Inflammatory macrophage treated with lipopolysaccharide for 1 hour (primary cell): ENCODE measurements at places on chromosomes 7 and 10.

GRCh38 chr10:46524472-46525176 is 31.8 kb downstream of the GPRIN2 start:
- DNase-seq = no peak

DNA sequence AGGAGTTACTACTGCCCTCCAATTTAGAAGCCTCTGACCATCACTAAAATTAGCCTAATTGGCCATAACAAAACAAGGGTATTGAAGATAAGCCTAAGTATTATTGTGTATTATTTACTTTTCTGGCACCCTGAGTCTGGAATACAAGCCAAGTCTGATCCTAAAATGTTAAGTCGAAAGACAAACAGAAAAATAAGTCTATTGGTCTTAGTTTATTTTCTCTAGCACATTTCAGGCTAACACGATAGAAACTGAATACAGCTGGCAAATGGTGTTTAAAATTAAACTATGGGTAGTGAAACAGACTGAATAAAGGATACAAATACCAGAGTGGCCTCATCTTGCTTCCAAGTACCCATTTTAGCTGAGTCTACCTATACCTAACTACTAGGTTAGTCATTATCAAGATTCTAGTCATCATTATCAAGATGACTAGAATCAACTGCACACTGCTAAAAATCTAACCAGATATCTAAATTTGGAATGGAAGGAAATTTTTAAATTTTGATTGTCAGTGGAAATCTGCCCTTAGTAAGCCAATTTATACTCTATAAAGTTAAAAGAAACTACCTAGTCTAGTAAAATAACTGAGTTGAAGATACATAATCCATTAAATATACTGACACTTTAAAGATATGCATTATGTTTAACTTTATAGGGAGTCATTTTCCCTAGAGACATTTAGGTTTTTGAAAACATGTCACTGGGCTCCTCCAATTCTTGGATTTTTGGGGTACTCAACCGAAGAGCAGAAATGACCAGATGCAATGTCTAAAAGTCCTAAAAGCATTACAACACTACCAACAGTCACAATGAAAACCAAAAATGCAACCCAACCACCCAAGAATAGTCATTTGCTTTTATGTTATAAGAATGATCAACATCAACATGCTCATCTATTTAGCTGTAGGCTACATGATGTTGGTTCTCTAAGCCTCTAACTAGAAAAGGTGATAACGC is 80.9 kb downstream of the NT5C2 start:
- no peak for DNase-seq

GRCh38 chr7:119748991-119749390 is 524.0 kb upstream of the KCND2 start:
- DNase-seq = no peak

GRCh38 chr7:27166531-27167505 is 1.5 kb upstream of the HOXA9 start:
- DNase-seq = no peak

DNA sequence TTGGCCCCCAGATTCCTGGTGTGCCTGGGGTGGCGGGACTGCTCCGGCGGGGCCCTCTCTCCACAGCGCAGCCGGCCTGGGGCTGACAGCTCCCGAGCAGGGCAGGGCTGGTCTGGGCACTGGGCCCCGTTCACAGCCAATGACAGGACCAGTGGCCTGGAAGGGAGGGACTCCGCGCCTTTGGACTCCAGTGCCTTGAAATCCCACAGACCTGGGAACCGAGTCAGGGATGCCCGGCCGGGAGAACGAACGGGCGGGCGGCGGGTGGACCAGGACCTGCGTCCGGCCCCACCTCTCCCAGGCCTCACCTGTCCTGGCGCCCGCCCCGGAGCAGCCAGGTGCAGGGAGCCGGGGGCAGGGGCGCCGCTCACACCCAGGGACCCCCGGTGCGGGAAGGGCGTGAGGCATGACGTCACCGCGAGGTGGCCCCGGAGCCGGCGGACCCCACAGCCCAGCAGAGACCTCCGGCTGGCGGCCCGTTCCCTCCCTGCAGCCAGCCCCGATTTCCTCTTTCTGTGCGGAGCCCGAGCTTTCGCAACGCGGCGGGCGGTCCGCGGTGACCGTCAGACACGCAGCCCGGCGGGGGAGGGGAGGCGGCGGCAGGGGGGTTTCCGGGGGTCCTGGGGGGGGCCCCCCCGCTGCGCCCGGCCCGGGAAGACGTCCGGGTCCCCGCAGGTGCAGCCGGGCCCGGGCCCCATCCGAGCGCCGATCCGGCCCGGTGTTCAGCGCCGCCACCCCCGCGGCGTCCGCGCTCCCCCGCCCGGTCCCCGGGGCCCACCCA is 743 bp downstream of the ADAP1 start:
- DNase-seq = peak; percentile 77

DNA sequence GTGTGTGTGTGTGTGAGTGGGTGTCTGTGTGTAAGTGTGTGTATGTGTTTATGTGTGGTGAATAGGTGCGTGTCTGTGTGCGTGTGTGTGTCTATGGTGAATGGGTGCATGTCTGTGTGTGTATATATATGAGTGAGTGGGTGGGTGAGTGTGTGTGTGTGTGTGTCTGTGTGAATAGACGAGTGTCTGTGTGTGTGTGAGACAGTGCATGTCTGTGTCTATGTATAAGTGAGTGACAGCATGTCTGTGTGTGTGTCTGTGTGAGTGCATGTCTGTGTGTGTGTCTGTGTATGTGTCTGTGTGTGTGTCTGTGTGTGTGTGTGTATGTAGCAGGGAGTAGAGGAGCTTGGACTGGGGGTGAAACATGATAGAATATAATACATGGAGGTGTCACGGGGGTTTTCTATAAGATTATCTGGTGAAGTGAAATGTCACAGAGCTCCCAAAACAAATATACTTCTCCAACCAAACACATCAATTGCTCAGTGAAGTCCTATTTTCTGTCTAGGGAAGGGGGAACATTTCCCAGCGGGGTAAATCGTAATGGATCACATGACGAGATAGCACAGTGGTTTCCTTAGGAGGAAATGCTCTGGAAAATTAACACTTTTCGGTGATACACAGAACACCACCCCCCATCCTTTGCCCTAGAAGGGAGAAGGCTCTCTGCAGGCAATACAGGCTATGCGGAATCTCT is 723.3 kb upstream of the CELF2 start:
- no peak for DNase-seq

DNA sequence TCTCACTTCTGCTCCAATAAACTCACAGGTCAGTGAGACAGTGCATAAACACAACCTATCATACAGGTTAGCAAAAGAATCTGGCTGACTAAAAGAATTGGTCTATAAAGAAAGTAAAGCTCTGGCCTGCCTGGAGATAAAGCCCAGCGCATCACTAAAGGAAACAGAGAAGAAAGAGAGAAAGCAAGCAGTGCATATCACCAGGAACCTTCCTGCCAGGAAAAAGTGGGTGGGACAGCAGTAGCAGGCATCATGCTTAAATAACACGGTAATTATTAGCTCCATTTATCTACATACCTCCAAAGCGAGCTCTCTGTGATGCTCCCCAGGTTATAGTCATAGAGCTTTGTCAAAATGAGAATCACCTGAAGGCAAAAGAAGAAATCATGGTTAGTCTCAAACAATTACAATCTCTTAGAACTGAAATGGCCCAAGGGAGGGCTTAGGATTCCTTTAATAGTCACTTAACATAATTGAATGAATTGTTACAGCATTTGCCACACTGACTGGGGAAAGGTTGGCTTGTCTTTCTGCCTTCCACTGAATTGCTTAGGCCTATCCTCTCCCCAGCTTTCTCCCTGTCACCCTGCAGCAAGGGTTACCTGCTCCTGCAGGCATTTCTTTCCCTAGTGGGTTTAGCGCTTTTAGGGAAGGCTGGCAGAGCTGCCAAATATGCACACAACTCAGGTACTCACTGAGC is 208.1 kb downstream of the SORCS1 start:
- no peak for DNase-seq

DNA sequence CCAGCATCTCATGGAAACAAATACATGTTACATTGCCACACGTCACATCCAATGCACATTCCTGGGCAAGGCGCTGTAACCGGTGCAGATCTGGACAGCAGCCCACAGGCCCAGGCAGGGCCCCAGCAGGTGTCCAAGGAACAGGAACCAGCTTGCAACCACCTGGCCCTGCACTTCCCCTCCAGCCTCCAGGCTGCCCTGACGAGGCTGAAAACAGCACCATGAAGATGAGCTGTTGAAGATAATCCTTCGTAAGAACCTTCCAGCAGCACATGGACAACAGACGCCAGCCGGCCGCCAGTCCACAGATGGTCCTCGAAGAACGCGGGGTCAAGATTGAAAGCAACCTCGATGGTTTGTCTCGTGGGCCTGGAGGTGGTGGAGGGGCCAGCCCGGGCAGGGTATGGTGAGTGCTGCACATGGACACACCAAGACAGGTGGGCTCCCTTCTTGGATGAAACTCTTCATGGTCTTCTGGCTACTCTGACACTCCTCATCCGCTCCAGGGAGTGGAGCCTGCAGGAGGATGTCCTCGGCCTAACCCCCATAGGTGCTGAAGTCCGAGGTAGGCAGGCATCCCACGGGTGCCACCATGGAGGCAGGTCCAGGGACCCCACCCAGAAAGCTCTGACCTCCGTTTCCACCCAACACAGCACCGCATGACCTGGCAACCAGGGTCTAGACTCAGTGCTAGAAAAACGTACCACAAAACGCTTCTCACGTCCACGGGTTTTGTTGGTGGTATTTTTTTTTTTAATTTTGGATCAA is 22.9 kb downstream of the PDGFA start:
- no peak for DNase-seq

DNA sequence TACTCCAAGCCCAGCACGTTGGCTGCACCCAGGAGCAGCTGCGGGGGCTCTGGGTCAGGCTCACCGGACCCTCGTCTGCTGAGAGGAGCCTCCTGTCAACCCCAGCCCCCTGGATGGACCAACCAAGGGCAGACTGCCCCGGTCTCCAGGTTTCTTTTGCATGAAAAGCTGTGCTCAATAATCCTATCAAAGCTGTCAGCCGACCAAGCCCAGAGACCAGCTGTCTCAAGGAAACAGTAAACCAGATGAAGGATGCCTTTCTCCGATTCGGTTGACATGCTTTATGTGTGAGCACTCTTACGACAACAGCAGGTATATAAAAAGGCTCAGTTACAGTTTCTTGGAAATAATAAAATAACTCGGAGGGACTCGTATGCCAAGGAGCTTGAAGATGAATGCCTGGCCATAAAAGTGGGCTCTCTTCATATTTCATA is 71.6 kb upstream of the BAIAP2L1 start:
- no peak for DNase-seq

DNA sequence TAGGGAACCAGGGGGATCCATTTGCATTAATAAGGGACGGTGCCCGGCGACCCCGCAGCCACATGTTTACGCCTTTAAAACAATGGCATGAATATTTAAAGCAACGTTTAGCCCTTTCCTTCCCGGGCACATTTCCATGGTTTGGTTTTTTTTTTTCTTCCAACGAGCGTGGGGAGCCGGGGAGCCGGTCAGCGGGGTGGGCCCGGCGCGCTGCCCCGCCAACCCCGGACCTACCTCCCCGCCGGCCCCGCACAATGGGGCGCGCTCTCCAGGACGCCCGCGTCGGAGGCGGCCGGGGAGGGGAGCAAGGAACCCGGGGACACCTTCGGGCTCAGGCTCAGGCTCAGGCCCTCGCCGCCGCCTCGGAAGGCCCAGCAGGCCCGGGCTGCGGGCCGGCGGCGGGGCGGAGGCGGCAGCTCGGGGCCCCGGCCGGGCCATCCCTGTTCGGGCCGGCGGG is 1.0 kb downstream of the SEPHS1 start:
- peak; percentile 14 for DNase-seq

GRCh38 chr7:32179567-32179966 is 109.4 kb upstream of the PDE1C start:
- DNase-seq = no peak

- no peak for DNase-seq
These were observed 556.2 kb upstream of the FZD8 start for GRCh38 chr10:36198322-36198721.

- DNase-seq = no peak
These were observed 176.4 kb upstream of the PTER start for GRCh38 chr10:16260388-16260787.

DNA sequence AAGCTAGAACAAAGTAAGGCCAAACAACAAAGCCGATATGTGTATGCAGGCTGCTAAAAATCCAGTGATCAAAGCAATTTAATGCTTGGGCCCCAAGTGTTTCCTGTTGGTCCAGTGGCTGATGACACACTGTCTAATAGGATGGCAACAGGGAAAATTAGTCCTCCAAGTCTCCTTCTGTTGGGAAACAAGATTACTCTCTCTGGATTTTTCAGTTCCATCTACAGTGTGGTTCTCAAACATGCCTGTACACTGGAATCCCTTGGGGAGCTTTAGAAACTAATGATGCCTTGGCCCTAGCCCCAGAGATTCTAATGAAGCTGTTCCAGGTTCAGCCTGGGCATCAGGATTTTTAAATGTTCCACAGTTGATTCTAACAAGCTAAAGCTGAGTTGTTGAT is 198.7 kb downstream of the AHR start:
- DNase-seq = no peak

DNA sequence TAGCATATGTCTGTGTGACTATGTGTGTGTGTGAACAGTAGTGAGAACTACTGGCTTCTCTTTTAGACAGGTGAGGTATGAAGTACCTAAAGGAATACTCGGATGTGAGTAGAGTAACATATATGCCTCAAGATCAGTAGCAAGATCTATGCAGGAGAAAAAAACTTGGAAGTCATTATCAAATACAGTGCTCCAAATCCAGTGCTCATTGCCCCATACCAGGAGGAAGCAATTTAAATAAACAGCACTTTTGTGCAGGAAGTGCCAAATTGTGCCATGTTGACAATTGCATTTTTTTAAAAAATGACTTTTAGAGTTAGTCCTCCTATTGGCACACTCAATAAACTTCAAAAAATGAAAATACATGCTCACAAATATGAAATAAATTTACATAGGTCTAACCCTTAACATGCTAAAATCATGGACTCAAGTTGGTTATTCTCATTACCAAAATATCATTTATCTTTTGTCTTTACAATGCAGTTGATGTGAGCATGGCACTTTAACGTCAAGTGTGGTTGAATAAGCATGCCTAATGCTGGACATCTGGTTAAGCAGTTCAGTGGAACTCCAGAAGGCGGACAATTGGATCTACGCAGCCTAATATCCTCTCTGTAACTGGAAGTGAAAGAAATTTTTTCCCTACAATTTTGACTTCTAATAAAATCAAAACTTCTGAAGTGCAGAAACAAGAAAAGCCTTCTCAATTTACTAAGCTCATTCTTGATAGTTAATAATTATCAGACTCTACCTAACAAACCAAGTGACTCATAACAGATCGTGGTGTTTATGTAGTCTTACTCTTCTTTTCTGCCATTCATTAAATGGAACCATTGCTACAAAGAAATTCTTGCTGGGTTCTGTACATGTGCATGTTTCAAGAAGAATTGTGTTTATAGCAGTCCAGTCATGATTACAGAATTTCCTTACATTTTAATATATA is 195.2 kb downstream of the MDFIC start:
- no peak for DNase-seq
